ENCODE measurements at places on chromosomes 2 and 18. TPM values are rescaled to one million over a fixed set of nuclear protein-coding genes. Genes with fewer than 3 reads are reported as not detected.

Gene SDC1
- total RNA-seq: 184 TPM

Gene DAPL1
- not detected for total RNA-seq

Gene ABHD1
- 1.3 TPM for total RNA-seq

Gene FEV
- total RNA-seq: not detected

Gene SMARCAL1
- total RNA-seq: 13.5 TPM

Gene CRYGD
- not detected for total RNA-seq

Gene CCNYL1
- 21.9 TPM for total RNA-seq

Gene AGXT
- total RNA-seq: not detected

Gene TUBA4B
- total RNA-seq: 0.26 TPM

Gene MARCHF4
- 62.0 TPM for total RNA-seq

Measured in A549 treated with DMSO at 1 μM for 4 hours (cell line).